ENCODE measurements at places on chromosomes 3 and 15.

- DNase-seq, result no peak
Measured at GRCh38 chr3:18544146-18544545, 119.0 kb upstream of the SATB1 start.

- no peak for DNase-seq
Measured at GRCh38 chr3:172685331-172686214, 25.3 kb downstream of the NCEH1 start.

DNA sequence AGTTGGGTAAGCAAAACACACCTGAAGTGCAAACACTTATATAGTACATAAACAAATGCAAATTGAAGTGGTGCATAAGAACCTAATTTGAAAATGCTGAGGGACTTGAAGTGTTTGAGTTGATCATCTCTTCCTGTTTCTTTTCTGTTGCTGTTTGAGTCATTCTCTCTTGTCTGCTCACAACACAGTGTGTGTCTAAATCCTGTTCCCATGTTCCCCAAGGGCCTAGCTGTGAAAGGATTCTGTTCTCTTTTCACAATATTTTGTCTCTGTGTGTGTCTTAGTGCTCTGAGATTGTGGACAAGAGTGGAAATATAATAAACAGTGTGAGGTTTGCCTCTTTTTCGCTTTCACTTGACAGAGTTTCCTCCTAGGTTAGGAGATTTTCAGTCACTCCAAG, 6.1 kb downstream of the CD96 start:
- no peak for DNase-seq

GRCh38 chr3:128149650-128150049, 3.6 kb upstream of the EEFSEC start:
- DNase-seq, result no peak

Measured in progenitor cell of endocrine pancreas (in vitro differentiated cells).